ENCODE measurements at places on chromosomes 4 and X.

DNA sequence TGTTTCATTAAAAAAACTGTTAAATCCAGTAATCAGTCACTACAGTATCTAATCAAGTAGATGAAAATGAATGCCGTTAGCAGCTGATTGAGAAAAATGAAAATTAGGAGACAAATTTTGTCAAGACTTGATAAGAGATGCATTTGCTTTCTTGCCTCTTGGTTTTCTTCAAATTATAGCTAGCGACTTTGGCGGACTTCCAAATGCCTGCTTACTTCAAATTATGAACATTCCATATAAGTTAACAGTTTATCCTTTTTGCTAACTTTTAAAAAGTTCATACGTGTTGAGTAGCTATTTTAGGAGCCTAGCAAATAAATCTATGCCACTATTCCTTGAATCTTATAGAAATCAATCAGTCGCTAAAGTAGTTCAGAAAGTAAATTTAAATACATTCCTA, 58.8 kb downstream of the PPP4R3C start:
- DNase-seq = no peak

DNA sequence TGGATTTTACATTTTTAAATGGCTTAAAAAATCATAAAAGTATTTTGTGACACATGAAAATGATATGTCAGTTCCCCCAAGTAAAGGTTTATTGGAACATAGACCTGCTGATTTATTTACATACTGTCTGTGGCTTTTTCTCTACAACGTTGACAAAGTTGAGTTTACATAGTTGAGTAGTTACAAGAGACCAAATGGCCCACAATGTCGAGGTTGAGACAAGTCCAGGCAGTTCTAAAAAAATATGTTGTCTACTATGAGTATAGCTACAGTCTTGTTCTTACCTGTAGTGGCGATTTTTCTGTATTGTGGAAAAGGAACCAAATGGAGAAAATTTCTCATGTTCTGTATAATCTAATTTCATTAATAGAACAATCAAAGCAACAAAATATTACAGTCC, 163.2 kb downstream of the FRAS1 start:
- no peak for DNase-seq

DNA sequence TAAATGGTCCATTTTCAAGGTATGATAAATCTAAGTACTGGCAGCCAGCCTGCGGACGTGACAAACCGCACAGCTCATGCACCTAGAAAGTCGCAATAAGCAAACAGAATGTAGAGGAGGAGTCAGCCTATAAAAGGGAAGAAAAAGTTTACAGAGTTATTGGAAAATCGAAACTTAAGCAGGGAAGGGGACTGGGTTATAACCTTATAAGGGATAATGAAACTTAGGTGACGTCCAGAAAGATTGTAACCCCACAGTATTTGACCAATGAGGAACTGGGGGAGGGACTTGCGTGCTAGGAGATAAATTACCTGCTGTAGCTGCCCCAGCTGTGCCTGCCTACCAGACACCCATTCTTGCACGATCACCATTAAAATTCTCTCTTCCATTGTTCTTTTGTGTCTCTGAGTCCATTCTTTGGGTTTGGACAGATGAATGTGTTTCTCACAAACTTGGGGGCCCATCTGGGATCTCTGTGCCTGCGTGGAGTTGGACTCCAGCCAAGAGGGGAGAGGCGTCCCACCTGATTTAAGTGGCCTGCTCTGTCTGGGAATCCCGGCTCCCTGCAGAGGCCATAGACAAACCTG, 61.0 kb downstream of the ZCCHC12 start:
- no peak for DNase-seq

GRCh38 chr4:169133932-169134331, 123.9 kb upstream of the CBR4 start:
- no peak for DNase-seq

GRCh38 chr4:181659202-181659601, 584.0 kb upstream of the TENM3 start:
- no peak for DNase-seq

DNA sequence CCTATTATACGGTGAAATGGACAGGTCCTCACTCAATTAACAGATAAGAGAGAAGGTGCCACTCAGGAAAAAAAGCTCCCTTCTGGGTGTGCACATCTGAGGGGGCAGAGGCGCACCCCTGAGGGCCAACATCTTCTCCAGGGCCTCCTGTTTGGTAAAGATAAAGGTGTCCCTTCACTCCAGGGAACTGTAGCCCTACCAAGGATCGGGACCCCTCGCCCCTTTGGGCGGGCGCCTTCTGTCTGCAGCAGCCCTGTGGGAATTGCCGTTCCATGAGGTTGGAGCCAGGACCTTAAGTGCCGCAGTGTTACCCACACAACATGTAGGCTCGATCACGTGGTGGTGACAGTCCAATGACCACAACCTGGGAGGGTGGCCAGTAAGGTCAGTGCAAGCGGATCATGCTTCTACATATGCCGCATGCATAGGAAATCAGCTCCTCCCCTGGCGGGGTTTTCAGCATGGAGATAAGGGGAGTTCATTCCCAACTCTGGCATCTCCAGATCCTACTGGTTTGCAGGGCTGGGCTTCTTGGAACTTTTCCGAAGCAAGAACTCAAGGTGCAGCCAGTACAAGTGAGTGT, 253.3 kb downstream of the EVC2 start:
- DNase-seq = no peak

- no peak for DNase-seq
These were observed 36.4 kb downstream of the TMEM154 start for GRCh38 chr4:152643153-152644035.

GRCh38 chr4:7992846-7993245, 53.2 kb upstream of the AFAP1 start:
- no peak for DNase-seq

- no peak for DNase-seq
These were observed 4.3 kb upstream of the NAA15 start for GRCh38 chr4:139297001-139297410.

- DNase-seq = peak; percentile 56
These were observed 52.8 kb upstream of the POU4F2 start for GRCh38 chr4:146585761-146586333.

DNA sequence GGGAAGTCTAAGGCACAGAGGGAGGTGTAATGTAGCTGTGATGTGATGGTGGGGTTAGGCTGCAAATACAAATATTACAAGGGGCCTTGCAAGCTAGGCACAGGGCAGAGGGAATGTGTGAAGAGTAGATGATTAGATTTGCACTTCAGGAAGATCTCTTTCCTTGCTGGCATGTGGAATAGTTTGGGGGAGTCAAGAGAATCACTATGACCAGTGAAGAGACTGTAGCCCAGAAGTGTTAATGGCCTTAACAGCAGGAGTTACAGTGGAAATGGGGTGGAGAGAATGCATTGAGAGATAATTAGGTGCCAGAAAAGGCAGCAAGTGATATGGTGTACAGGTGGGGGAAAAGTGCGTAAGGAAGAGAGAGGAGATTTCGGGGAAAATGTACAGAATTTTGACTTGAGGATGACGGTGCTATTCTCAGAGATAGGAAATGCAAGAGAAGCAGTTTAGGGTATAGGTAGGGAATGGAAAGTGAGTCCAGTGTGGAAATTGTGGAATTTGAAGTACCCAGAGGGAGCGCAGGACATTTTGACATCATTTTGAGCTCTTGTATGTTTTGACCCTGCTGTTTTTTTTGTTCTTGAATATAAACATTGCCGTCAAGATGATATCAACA, 10.2 kb upstream of the TAPT1 start:
- DNase-seq = no peak

- no peak for DNase-seq
These were observed 118.4 kb downstream of the CBR4 start for GRCh38 chr4:168891688-168892087.

DNA sequence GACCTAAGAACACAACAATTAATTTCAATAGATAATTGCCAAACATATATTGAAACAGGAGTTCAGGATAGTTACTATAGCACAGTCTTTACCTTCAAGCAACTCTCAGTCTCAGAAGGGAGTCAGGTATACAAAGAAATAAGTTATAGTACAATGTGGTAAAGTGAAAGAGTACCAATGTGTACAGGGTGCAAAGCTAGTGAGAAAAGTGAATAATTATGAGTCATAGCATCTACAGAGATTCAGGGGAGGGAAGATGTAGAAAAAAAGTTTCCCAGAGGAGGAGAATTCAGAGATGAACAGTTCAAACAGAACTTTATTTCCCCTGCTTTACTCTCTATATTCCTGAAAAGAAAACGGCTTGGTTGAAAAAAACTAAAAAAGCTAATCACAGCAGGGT, 22.7 kb upstream of the DKK2 start:
- no peak for DNase-seq

DNA sequence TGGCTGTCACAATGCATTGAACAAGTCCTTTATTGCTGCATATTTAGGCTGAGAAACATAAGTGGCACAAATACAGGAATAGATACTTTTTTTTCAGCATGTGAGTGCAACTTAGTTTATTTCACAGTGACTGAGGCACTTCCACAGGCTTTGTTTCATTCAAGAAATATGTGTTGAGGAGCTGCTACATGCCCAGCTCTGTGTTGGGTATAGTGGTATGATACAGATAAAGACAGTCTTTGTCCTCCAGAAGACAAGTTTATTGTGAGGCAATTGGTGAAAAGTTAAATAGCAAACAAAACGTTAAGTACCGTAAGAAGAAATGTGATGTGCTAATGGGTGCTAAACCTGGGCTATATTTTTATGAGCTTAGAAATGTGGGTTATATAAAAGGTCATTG, 186.4 kb downstream of the SPRY1 start:
- no peak for DNase-seq

- peak; percentile 32 for DNase-seq
These were observed 307.3 kb downstream of the RAPGEF2 start for GRCh38 chr4:159410076-159410777.

GRCh38 chr4:26048950-26049349, 134.9 kb downstream of the SMIM20 start:
- DNase-seq = no peak

- no peak for DNase-seq
These were observed 72.3 kb upstream of the KIT start for GRCh38 chr4:54585321-54586000.

- no peak for DNase-seq
These were observed 14.1 kb downstream of the MFAP3L start for GRCh38 chr4:170011921-170012628.

GRCh38 chr4:152860046-152860445, 76.1 kb upstream of the FHDC1 start:
- no peak for DNase-seq

DNA sequence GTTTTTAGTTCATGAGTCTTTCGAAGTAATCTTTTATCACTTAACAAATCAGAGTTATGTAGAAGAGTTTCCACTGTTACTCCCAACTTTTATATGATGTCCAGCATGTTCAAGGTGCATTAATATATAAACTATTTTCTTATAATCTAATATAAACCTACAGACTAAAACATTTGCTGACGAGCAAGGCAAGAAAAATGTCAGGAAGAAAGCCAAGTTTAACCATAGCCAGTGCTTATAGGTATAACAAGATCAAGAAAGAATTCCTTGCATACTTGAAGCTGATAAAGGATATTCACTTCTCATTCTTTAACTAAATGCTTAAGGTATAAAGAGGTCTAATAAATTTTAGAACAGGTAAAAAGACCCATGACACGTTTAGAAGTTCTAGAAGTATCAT, 167.7 kb downstream of the NPNT start:
- DNase-seq = no peak
